ENCODE measurements at places on chromosomes 5 and 9. TPM values are rescaled to one million over a fixed set of nuclear protein-coding genes. Genes with fewer than 3 reads are reported as not detected.

DNA sequence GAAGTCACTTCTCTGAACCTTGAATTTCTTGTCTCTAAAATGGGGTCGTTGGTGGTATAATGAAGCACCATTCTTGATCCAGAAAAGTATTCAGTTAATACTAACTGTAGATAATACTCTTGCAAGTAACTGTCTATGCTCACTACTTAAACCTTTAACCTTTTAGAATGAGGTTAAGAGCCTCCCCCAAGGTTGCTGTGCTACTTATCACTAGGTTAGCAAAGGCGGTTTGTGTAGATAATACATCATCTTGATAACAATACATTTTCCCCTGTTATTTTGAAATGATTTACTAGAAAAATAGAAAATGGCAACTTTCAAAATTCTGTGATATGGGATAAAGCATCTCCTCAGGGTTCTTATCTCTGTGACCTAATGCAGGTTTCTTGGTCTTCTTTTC lies 12.6 kb downstream of the MAP3K1 start:
- DNase-seq = no peak
- H3K36me3 ChIP-seq = no peaks in the 10 kb centered on the region
- H3K4me3 ChIP-seq = no peak overlapping the region
- H3K4me1 ChIP-seq = peaks cover 82% of the 10 kb centered on the region
- no peak overlapping the region for H3K27ac ChIP-seq

GRCh38 chr9:78044189-78044588 lies 12.6 kb upstream of the GNAQ start:
- H3K4me1 ChIP-seq = no peaks in the 10 kb centered on the region
- no peak overlapping the region for H3K4me3 ChIP-seq
- H3K27me3 ChIP-seq = no peaks in the 10 kb centered on the region
- DNase-seq = no peak
- no peaks in the 10 kb centered on the region for H3K36me3 ChIP-seq

GRCh38 chr9:35350212-35350611 lies 139.7 kb upstream of the RUSC2 start:
- DNase-seq = no peak
- no peaks in the 10 kb centered on the region for H3K36me3 ChIP-seq
- H3K27me3 ChIP-seq = peaks cover 3% of the 10 kb centered on the region
- no peaks in the 10 kb centered on the region for H3K4me1 ChIP-seq
- H3K4me3 ChIP-seq = no peak overlapping the region

Gene ADAMTSL2
- total RNA-seq = 0.25 TPM

Gene PCDHB13
- total RNA-seq = not detected

Data from activated CD8-positive, alpha-beta T cell treated with anti-CD3 and anti-CD28 coated beads for 36 hours (primary cell).